ENCODE measurements at places on chromosomes 16 and 17. TPM values are rescaled to one million over a fixed set of nuclear protein-coding genes. Genes with fewer than 3 reads are reported as not detected.

GRCh38 chr17:79685121-79685520 lies 45.6 kb upstream of the ENPP7 start:
- DNase-seq = no peak

GRCh38 chr16:20321671-20322070 lies 5.6 kb downstream of the GP2 start:
- no peak for DNase-seq

- DNase-seq = no peak
Observed at GRCh38 chr17:37729905-37730304, 15.0 kb downstream of the HNF1B start.

DNA sequence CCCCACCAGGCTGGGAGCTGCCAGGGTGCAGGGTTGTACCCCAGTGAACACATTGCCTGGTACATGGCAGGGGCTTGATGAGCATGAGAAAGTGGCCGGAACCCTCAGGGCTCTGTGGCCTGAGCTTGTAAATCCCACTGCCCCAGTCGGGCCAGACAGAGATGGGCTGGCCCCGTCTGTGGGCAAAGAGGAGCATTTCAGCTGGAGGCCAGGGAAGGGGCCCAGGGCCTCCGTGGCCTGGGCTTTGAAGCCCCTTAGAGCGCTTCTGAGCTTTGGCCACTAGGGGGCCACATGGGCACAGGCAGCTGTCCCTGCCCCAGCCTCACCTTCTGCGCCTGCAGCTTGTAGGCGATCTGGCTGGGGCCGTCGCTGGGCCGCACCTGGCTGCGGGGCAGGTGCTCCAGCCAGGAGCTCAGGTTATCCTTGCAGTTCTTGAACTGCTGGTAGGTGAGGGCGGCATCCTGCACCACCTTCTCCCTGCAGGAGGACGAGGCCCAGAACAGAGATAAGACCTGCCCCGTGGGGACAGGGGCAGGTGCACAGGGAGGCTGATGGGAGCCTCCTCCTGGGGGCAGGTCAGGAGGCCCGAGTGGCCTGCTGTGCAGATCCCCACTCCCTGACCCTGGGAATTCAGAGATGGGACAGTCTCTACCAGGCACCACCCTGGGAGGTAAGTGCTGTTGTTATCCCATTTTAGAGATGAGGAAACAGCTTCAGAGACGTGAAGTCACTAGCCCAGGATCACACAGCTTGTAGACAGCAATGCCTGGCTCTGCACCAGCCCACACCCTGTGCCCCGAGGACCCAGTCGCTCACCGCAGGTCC lies 12.8 kb downstream of the EVPL start:
- DNase-seq = peak; percentile 83

DNA sequence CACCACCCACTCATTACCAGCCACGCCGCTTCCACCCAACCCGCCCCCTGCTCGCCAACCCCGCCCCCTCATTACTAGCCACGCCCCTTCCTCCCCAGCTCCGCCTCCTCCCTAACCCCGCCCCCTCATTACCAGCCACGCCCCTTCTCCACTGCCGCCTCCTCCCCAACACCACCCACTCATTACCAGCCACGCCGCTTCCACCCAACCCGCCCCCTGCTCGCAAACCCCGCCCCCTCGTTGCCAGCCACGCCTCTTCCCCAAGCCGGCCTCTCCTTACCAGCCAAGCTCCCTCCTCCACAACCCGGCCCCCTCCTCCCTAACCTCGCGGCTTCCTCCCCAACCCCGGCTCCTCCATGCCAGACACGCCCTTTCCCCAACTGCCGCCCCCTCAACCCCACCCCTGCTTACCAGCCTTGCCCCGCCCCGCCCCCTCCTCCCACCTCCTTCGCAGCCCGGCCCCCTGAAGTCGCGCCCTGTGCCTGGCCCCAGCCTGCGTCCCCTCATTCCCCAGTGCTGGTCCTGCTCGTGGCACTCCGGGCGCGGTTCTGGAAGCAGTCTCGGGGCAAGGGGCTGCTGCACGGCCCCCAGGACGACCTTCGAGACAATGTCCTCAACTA lies 7.3 kb downstream of the SLC22A31 start:
- peak; percentile 86 for DNase-seq

- DNase-seq = peak; percentile 12
Observed at GRCh38 chr16:67021321-67021720, 7.6 kb upstream of the CBFB start.

GRCh38 chr16:89823087-89823823 lies 5.0 kb upstream of the SPIRE2 start:
- DNase-seq = no peak

- no peak for DNase-seq
Observed at GRCh38 chr16:55713103-55713502, 57.3 kb downstream of the SLC6A2 start.

GRCh38 chr16:15031586-15031985 lies 24.3 kb downstream of the NTAN1 start:
- DNase-seq = no peak

DNA sequence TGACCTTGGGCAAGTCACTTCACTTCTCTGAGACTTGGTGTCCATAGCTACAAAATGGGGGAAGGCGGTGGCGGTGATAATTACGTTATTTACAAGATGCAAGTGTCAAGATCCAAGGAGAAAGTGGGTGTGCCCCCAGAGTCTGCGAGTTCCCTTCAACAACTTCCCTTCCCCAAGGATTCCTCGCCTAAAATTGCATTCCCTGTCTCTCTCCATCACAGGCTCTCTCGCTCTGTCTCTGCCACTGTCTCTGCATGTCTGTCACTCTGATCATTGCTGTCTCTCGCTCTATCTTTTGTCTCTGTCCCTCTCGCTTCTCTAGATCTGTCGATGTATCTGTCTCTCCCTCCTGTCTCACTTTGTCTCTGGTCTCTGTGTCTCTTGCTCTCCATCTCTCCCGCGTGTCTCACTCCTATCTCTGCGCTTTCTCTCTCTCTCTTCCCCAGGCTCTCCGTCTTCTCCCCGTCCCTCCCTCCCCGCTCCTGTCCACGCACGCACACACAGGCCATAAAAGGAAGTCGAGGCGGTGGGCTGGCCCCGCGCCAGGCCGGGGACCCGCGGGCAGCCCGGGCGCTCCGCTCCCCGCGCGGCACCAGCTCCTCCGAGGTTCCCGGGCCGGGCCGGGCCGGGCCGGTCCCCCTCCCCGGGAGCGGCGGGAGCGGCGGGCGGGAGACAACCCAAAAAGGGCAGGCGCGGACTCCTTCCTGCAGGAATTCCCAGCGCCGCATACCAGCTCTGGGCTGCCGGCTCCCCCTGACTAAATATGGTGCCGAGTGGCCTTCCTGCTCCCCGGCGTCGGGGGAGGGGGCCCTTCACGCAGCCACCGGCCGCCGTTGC lies 1.1 kb upstream of the MYH11 start:
- peak; percentile 63 for DNase-seq

- no peak for DNase-seq
Observed at GRCh38 chr16:84348386-84348888, 19.9 kb upstream of the ATP2C2 start.

DNA sequence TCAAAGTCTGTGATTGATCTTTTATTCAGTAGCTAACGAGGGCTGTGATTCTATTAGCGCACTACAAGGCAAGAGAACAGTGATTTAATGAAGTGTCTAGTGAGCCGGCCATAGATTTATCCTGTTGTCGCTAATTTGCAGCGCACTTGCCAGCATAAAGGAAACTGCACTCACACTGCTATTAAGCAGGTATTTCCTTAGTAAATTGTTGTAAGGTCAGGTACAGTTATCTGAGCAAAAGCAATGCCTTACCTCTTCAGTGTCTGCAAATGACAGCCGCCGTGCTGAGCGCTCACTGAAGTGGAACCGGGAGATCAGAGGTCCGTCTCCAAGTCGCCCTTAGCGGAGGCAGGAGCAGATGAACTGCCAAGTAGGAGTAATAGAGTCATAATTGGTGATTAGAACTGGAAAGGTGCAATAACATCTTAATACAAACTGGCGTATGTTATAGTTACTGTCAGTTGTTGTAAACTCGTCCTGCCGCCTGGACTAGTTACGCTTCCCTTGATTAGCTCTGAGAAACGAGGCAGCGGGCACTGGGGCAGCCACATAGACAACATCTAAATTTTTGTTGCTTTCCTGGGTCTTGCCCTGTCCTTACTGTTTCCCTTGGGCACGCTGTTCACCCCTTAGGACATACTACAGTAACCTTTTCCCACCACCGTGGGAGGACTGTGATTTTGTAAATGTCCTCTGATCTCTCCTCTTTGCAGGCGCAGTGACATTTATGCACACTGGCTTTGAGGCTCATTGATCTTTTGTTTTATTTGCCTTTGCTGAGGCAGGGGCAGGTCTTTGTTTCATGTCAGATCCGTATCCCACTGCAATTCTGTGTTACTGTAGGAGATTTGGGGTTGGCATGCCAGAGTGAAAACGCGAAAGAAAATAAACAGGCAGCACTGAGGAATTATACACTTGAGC lies 363.1 kb downstream of the WWOX start:
- no peak for DNase-seq

- no peak for DNase-seq
Observed at GRCh38 chr16:54935266-54935968, 4.8 kb downstream of the IRX5 start.

GRCh38 chr17:48601539-48602425 lies 3.0 kb downstream of the HOXB6 start:
- DNase-seq = no peak

Gene TSPAN10
- total RNA-seq = 0.85 TPM

Gene GHDC
- 22.7 TPM for total RNA-seq

Gene FLCN
- total RNA-seq = 59.1 TPM

Gene CLUH
- total RNA-seq = 39.2 TPM

Gene TBC1D3E
- total RNA-seq = not detected

Gene HS3ST6
- total RNA-seq = not detected

All from sciatic nerve (tissue), 2 donors.